Right forelimb (tissue), 1 donor: ENCODE measurements at places on chromosomes 6 and 20.
A peak's percentile ranks its signal among the peaks of the same experiment; 100 is the strongest.

DNA sequence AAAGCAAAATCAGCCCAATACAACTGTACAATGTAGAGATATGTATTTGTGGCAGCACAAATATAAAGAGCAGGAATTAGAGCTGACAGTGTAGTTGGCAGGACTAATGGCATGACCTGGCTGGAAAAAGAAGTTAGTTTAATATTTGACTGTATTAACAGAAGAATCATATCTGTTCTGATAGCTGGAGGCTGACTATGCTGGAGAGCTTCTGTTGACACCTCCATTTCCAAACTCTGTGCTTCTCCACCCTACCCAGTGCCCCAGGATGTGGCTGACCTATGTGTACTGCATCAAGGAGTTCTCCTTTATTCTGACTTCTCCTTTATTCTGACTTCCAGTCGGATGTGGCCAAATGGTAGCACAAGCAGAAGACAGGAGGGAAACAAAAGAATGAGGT lies 299.3 kb downstream of the PKHD1 start:
- DNase-seq: no peak

GRCh38 chr20:46934746-46935287 lies 40.2 kb downstream of the EYA2 start:
- DNase-seq: no peak

- DNase-seq: no peak
These were observed 99.9 kb downstream of the JAG1 start for GRCh38 chr20:10573951-10574339.

GRCh38 chr20:44660581-44660980 lies 9.1 kb upstream of the ADA start:
- DNase-seq: no peak

DNA sequence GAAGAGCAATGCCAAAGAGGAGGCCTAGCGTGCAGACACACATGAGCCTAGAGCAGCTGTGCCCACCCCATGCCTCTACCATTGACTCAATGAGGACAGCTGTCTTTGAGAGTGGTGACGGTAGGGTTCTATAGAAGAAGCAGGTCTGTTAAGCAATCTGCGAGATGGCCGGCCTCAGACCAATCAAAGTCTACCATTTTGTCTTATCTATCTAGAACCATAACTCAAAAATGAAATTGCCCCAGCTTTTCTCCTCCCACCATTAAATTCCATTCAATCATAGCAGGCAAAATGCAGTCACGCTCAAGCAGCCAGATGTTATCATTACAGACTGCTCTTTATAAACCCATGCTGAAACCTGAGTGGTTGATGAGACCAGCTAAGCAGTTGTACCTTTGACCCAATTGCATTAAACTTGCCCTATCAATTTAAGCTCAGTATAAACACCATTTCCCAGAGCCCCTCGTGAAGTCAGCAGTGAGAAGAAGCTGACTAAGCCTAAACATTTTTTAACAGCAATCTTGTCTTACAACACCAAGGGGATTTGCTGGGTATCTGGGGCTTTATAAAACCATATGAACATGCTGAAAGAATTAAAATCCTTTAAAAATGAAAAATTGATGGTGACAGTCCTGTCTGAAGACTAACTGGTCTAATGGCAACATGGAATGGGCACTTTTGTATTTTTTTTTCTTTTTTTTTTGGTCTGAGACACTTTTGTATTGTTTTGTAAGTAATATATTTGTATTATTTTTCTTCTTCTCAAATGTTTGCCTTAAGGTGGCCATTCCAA lies 57.5 kb downstream of the FOXC1 start:
- DNase-seq: no peak

GRCh38 chr6:168374541-168375071 lies 55.0 kb upstream of the DACT2 start:
- peak; percentile 37 for DNase-seq

DNA sequence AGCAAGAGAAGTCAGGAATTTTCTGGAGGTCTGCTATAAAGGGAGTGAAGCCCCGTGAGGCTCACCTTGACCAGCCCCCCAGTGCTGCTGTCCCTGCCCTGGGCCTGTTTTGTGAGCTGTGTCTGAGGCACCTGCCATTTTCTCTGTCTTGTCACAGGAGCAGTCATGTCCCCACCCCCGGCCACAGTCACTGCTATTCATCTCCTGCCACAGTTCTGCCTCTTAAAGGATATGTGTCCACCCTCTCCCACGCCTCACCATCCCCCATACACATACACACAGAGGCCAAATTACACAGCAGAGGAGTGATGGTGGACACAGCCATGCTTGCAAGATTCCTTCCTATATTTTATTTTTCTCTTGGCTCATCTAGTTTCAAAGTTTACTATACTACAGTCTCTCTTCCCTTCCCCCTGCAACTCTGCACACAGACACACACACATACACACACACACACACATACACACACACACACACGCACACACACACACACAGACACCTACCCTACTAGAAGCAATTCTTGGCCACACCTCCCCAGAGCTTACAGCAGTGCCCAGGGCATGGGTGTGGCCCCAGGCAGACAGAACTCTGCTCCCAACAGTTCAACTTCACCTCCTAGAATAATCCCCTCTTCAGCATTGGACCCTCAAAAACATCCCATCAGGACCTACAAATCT lies 68.7 kb upstream of the TAB2 start:
- DNase-seq: no peak

- no peak for DNase-seq
These were observed 78.0 kb downstream of the COL21A1 start for GRCh38 chr6:56169366-56169765.

DNA sequence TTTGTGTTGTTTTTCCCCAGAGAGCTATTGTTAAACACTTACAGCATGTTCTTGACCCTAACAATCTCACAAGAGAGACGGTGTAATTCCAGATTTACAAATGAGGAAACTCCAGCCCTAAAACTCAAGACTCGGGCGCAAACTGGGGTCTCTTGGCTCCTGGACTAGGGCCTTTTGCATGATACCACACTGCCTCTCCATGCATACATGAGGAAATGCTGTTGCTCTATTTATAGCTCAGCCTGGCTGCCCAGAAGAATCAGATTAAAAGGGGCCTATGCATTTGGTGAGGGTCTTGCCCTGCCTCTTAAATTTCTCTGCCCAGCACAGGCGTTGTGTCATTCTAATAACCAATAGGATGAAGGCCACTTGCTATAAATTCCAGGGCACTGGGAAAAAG lies 30.5 kb upstream of the SNRPB2 start:
- no peak for DNase-seq

DNA sequence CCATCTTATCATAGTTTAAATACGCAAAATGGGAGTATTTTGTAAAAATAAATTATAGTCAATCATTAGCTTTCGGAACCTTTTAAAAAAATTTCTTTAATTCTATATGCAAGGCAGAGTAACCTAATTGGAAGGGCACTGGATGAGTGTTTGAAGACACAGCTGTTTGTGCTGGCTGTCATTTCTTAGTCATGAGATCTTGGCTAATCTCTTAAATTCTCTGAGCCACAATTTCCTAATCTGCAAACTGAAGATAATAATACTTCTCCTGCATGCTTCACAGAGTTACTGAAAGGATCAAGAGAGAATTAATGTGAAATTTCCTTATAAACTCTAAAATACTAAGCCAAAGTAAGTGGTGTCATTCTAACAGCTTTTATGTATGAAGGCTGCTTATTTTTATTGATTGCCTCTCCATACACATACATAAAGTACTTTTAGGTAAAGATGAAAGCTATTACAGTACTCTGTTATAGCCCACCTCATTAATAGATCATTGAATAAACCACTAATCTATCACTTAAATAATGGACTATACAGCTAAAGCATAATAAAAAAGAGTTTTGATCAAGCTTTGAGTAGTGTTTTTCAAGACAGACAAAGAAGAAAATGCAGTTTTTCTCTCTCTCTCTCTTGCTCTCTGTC lies 383.7 kb upstream of the IRAK1BP1 start:
- no peak for DNase-seq

- DNase-seq: peak; percentile 47
These were observed 9.1 kb downstream of the GRIK2 start for GRCh38 chr6:101402622-101403031.

DNA sequence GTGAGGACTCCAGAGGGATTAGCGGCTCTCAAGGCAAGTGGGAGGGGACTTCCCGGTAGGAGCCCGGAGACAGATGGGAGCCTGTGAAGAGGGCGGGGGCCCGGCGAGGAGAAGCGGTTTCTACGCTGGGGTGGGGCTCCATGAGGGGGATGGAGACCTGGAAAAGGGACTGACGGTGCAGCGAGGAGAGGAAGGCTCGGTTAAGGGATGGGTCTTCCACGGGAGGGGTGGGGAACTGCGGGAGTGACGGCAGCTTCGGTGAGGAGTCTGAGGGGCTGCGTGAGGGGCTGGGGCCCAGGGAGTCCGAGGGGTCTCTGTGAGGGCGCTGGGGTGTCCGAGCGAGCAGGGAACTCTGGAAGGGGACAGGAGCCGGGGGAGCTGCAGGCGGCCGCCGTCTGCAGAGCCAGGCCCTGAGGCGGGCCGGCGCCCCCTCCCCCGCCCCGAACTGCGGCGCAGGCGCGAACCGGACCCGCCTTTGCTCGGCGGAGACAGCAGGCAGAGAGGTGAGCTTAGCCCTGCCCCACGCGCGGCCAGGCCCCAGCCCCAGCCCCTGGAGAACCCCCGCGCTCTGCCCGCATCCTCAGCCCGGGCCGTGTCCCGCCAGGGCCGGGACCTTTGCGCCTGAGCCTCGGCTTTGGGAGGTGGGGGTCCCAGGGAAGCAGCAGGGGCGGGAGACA lies at the start of gene NRSN2:
TSS of gene NRSN2 (plus strand) at position 472 of the 677 bp plus-strand sequence. CDS start 2,533 bp downstream, outside the sequence.
- DNase-seq: peak; percentile 84

- no peak for DNase-seq
These were observed 137.3 kb upstream of the GPR6 start for GRCh38 chr6:109840796-109841195.

- DNase-seq: no peak
These were observed 200.6 kb upstream of the MAP3K7 start for GRCh38 chr6:90787446-90787845.

DNA sequence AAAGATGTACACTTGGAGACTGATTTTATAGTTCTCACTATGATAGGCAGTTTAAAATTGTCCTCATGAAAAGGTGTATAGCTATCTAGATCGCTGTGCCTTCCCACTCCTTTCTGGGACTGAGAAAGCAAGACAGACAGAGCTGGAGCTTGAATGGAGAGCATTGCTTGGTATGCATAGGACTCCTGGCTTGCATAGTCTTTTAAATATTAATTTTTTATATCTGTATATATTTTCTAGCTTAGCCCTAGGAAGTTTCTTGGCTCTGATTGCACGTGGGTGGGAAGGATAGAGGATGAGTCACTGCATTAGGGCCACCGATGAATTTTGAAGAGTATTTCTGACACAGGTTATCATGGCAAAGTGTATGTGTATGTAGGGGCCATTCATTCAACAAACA lies 150.0 kb upstream of the SPACA1 start:
- DNase-seq: no peak

DNA sequence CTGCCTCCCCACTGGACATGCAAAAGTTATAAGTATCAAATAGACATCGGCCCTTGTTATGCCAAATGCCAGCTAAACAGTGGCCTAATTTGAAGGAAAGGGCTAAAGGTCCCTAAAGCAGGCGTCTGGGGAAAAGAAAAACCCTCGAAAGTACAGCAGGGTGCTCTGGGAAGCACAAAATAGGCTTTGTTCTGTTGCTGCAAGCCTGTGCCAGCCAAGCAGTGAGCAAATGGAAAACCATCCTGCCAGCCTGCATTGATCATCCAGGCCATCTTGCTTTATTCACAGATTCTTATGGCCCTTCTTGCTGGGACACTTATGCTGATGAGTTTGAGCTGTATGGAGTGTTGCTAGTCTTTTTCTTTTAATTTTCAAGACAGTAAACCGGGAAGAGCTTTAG lies 62.2 kb upstream of the PLEKHG1 start:
- peak; percentile 65 for DNase-seq

DNA sequence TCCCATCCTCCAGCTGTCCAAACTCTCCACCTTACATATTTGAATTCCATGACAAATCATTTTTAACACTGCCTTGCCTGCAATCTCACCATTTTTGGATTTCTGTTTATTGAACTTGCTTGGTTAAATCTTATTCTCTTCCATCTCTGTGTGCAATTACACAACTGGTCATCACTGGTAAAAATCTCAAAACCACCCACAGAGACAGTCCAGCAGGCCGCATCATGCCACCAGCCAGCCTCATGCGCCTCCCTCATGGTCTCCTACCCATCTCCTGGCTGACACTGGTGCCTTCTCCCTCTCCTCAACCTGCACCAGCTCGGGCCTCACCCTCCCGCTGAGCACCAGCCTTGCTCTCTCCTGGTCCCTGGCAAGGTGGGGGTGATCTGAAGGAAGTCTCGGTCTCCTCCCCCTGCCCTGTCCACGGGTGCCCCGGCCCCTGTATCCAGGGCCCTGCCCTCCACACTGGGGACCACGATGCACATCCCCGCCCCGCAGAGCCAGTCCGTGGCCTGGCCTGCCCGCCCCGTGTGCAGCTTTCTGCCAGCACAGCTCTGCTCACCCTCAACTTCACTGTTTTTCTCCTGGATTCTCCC lies 92.0 kb downstream of the THBS2 start:
- no peak for DNase-seq

DNA sequence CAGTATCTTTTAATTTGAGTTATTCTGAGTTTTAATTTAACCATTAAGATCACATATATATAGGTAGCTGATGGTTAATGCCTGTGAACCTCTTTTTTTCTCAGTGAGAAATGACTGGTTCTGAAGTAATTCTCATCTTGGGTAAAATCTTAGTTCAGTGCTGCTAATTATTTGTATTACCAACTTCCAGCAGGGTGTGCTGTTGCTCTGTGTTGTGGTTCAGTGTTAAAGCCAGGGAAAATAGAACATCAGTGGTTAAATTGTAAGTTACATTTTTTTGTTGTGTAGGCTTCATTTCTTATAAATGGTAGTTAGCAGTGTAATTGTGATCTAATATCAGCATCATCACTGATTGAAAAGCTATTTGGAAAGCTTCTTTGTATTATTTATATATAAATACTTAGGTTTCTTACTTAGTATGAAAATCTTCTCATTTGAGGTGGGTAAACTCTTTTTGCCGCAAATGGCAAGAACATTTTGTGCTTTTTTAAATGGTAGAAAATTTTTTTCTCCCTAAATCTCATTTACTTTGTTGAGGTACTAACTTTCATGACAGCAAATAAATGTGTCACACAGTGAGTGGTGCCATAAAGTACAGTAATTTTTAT lies 43.7 kb downstream of the CDC5L start:
- peak; percentile 57 for DNase-seq

GRCh38 chr20:21303872-21304586 lies 898 bp downstream of the XRN2 start:
- peak; percentile 41 for DNase-seq

GRCh38 chr6:46746696-46747095 lies at the start of gene ANKRD66:
ANKRD66 (plus strand) TSS chr6:46746933; CDS start chr6:46751949, 5,016 bp downstream.
- no peak for DNase-seq

DNA sequence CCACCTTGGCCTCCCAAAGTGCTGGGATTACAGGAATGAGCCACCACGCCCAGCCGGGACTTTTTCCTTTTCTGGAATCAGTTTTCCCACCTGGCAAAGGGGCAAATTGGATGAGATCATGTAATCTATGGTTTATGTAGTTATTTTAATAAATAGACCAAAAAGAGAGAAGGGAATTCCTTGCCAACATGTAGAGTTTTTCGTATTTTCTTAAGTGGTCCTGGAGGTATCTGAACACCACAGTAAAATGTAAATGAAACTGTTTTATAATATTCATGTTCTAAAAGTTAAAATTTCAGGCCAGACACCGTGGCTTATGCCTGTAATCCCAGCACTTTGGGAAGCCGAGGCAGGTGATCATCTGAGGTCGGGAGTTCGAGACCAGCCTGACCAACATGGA lies 185.1 kb upstream of the ZNF217 start:
- DNase-seq: no peak

- DNase-seq: no peak
These were observed 590 bp downstream of the EYS start for GRCh38 chr6:65706436-65706835.

- DNase-seq: no peak
These were observed 77.0 kb downstream of the SULF2 start for GRCh38 chr20:47708140-47708807.
